ENCODE measurements at places on chromosomes 7 and 10. TPM values are rescaled to one million over a fixed set of nuclear protein-coding genes. Genes with fewer than 3 reads are reported as not detected.

Gene DGKB
- not detected for total RNA-seq

Gene PDE6C
- not detected for total RNA-seq

Gene HOXA7
- 5.8 TPM for total RNA-seq

Gene FAM241B
- total RNA-seq, result 1.8 TPM

Gene LRRD1
- total RNA-seq, result 0.28 TPM
